ENCODE measurements at places on chromosomes 3 and 15. TPM values are rescaled to one million over a fixed set of nuclear protein-coding genes. Genes with fewer than 3 reads are reported as not detected.

Gene SLC24A5
- not detected for total RNA-seq

Gene ATOSA
- total RNA-seq: 28.9 TPM

Gene TLNRD1
- total RNA-seq: 4.8 TPM

Gene BMF
- total RNA-seq: 3.8 TPM

Gene IGF2BP2
- 39.6 TPM for total RNA-seq

Gene CDV3
- 174 TPM for total RNA-seq

Gene MAPKAPK3
- 58.5 TPM for total RNA-seq

All from smooth muscle cell of the pulmonary artery (primary cell).